ENCODE measurements at places on chromosomes 12 and 14.

- DNase-seq, result no peak
Observed at GRCh38 chr12:93902192-93902591, 225.0 kb downstream of the CRADD start.

DNA sequence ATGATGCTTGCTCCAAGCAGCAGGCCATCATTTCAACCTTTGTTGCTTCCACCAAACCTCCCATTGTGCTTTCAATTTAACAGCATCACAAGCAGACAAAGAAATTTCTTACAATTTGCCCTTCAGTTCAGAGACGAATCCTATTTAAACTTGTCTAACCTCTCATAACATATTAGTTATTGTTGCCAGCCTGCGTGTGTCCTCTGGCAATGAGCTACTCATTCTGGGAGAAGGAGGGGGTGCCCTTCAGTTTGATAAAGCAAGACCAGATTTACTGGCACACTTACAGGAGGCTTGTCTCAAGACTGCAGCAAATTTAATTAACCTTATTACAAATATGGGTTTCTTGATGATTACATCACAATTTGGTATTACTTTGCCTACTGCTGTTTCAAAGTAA is 203.6 kb upstream of the SOX5 start:
- no peak for DNase-seq

- no peak for DNase-seq
Observed at GRCh38 chr12:9075138-9075535, 40.6 kb downstream of the A2M start.

GRCh38 chr12:25889185-25889584 is 69.3 kb upstream of the RASSF8 start:
- DNase-seq, result no peak

DNA sequence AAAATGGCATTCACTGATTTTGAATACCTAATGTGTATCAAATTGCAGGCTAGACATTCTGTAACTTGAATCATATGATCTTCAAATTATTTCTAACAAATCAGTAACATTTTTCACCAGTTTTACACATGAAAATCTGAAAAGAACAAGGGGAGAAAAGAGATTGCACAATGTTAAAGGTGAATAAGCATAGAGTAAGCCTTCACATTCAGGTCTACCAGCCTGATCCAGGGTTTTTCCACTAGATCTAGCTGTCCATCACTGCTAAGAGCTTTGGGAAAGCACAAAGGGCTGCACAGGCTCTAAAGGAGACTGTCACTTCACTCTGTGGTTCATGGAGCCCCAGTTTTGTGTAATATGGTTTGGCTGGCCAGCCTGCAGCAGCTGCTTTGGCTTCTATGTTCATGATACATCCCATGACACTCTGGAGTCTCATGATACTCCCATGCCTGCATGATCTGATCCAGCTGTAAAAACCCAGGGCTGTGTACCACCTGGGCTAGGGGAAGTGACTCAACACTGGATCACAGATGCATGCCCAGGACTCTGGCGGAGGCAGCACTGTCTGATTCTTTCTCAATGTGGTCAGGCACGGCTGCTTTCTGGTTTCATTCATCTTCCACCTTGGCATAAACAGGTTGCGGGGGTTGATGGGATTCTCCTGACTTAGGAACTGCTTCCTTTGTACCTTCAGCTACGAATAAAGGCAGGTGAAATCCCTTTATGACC is 859.7 kb downstream of the GALC start:
- no peak for DNase-seq

DNA sequence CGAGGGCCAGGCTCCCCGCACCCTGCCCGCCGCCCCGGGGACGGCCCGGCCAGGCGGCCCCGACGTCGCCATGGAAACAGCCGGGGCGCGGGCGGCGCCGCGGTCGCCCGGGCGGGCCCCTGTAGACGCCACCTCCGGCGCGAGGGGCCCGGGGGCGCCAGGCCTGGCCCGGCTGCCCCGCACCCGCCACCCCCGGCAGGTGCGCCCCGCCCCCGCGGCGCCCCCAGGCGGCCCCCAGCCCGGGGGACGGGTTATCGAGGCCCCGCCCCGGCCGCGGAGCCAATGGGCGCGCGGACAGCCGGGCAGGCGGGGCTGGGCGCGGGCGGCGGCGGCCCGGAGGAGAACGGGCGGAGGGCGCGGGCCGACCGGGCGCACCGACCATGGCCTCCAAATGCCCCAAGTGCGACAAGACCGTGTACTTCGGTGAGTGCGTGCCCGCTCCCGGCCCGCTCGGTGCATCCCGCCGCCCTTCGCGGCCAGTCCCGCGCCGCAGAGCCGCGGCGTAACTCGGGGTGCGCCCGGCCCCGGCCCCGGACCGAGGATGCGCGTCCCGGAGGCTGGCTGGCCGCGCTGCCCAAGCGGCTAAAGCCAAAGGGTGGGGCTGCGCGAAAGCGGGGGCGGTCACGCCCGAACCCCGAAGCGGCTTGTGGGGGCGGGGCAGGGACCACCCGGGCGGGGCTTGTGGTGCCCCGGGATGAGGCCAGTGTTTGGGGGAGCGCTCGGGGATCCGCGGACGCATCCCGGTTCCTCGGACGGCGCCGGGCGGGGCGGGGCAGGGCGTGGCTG is at the start of gene CRIP2:
CRIP2 (plus strand) TSS at position 339 of the 786 bp plus-strand sequence; CDS start at position 381, 42 bp downstream.
- no peak for DNase-seq

GRCh38 chr14:98994561-98994960 is 277.4 kb downstream of the BCL11B start:
- DNase-seq, result no peak

DNA sequence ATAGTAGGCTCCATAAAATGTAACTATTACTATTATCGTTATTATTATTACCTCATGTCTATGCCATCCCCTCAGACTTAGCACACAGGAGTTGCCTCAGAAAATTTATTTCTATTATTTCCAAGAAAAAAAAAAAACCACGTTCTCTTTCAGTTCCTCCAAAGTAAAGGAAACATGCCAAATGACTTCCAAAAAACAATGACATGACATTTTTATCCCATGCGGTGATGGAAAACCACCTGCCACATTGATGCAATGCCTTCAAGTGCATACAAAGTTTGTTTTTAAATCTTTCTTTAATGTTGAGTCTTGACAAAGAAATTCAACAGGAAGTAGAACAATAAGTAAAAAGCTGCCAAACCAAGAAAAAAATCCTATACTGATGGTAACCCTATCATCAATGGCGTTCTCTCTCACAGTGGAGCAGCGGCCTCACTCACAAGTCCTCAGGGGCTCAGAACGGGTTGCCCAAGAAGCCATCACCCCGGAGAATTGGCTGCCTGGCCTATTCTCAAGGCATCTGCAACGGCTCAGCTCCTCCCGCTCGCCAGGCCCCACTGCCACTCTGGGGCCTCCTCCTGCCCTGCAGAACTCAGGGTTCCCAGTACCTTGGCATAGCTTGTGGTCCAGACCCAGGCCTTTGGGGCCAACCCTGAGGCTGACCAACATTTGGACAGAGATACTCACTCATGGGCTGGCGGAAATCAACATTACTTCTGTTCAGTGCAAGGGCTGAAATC is 51.9 kb downstream of the SERPINA3 start:
- DNase-seq, result no peak

DNA sequence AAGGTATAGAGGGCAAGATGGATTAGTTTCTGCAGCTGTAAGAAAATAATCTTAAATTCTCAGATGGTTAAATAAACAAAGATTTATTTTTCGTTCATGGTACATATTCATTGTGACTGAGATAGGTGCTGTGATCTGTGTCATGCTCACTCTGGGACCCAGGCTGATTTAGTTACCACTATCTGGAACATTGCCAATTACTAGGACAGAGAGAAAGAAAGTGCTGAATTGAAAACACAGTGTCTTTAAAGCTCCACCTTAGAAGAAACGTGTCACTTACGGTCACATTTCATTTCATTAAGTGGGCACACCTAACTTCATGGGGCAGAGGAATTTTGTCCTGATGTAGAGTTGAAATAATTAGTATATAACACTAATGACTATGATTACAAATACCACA is 430.0 kb downstream of the CCDC91 start:
- no peak for DNase-seq

Measured in activated CD8-positive, alpha-beta memory T cell treated with anti-CD3 and anti-CD28 coated beads, Interleukin-2, amount 50 U/mL, for 4 hours (primary cell).